Iris pigment epithelial cell (primary cell): ENCODE measurements at places on chromosomes 7 and 10.

- no peak for DNase-seq
These were observed 6.8 kb upstream of the NODAL start for GRCh38 chr10:70448236-70448635.

GRCh38 chr7:156907656-156908055, 14.7 kb upstream of the LMBR1 start:
- peak; percentile 82 for DNase-seq

DNA sequence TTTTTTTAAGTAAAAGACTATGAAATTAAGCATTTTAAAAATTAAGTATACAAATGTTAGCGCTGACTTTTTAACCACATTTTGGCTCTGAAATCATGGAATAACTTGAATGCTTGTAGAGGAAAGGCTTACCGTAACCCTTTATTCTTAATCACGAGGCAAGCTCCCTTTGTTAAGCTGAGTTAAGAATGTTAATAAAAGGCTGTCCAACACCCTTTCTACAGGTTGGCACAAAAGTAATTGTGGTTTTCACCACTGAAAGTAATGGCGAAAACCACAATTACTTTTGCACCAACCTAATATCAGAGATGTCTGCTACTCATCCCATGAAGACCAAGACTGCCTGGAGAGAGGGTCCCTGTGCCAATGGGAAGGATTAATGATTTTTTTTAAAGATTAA, 70.6 kb downstream of the STK17A start:
- no peak for DNase-seq

- DNase-seq, result no peak
These were observed 47.5 kb upstream of the AGR3 start for GRCh38 chr7:16929146-16929762.

DNA sequence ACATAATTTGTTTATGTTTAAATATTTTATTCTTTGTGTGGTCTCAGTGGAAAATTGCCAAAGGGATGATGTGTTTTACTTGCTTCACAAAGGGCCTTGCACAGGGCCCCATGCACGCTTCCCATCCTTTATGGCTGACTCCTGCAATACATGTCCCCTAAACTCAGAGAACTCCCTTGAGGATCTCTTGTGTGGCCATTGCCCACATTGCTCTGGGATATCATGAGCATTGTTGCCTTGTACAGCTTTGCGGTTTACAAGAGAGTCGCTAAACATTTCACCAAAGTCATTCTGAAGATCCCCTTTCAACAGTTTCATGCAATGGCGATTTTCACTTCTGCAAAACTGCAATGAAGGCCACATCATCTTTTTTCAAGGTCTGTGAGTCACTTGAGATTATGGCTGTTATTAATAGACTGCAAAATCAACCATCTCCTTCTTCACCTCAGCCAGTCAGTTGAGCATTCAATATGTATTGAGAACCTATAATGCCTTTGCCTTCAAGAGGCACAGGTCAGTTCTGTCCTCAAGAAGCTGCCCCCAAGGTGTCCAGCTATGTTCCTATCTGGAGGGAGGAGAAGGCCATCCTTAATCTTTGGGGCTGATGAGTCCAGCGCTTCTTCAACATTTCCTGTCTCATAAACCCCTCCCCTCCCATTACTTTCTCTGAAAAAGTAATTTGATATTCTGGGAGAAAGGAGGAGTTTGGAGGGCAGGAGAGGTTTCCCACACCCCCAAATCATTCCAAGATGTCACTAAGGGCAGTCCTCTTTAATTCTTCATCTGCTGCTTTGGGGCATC, 108.1 kb downstream of the CCDC71L start:
- DNase-seq, result peak; percentile 35

DNA sequence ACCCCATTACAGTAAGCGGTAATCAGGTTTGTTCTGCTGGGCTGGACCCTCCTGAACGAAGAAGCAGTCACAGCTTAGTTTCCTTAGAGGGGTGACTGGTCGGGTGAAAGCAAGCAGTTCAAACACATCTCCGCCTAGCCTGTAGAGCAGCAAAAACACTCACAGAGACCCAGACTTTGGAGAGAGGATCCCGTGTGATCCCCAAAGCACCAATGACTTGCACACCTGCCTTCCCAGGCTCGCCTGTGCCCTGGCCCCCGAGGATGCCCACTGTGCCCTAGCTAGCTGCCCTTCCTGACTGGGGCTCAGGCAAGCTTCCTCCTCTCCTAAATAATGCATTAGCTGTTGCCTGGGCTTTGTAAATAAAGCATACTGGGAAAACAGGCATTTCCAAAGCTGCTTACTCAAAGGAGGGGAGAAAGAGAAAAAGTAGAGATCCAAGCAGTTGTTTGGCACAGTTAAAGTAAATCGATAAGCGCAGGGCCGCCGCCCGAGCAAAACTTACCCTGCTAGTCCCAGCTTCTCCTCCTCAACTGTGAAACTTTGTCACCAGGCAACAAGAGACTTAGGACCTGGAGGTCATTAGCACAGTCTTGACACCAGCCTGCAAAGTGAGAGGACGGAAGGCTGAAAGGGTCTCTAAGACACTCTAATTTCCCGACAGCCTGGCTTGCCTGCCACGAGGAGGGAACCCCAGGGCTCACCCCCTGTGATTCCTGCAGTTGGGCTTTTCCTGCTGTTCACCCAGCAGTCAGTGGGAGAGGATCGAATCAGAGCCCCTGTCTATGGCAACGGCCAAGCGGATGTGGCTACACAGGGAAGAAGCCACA, 4.8 kb downstream of the LRRC18 start:
- no peak for DNase-seq

DNA sequence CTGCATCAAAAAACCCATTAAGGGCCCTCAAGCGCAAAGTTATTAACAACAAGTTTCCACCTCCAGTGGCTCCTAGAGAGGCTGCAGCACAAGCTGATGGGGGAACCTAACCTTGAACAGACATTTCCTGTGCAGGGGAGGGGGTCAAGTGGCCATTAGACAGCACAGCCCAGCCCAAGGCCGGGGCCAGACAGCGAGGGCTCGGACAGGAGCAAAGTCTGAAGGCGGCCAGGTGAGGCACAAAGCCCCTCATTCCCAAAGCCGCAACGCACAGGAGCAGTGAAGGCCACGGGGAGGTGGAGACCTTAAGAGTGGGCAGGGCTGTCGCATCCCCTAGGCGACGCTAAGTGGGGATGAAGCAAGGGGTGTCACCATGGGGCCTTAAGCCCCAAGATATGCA, 73.2 kb upstream of the ZNF746 start:
- no peak for DNase-seq

GRCh38 chr10:92111336-92111939, 179.4 kb downstream of the CPEB3 start:
- DNase-seq, result peak; percentile 55

- no peak for DNase-seq
These were observed 71.8 kb downstream of the SEMA3C start for GRCh38 chr7:80847027-80847426.

- DNase-seq, result no peak
These were observed 525.4 kb downstream of the TFEC start for GRCh38 chr7:115505136-115505535.

DNA sequence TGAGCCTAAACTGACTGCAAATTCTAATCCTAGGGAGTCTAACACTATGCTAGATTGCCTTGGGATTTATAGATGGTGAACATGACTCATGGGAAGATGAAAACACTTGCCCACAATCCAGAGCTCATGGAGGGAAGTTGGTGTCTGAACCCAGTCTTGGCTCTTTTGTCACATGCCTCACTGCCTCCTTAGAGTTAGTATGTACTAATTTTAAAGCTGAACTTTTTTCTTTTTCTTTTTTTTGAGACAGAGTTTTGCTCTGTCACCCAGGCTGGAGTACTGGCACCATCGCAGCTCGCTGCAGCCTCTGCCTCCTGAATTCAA, 14.4 kb downstream of the MRPL32 start:
- DNase-seq, result no peak

- no peak for DNase-seq
These were observed 29.1 kb downstream of the INPP5F start for GRCh38 chr10:119754936-119755335.
